ENCODE measurements at places on chromosomes 13 and 19.

- DNase-seq, result no peak
Observed at GRCh38 chr19:12287958-12288500, 6.7 kb downstream of the ZNF44 start.

DNA sequence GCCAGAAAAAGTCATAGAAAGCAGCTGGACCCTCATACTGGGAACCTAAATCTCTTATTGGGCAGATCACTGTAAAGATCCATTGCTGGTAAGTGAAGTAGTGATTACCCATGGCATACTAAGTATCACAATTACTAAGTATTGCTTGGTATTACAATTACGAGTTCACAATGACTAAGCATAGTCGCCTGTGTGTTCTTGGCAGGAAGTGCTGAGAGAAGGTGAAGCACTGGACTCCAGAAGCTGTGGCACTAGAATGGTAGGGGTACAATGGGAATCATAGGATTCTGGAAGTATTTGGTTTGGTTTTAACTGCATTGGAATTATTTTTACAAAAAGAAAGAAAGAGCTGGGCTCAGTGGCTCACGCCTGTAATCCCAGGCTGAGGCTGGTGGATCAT lies 20.3 kb downstream of the LGALS16 start:
- DNase-seq, result peak; percentile 35

DNA sequence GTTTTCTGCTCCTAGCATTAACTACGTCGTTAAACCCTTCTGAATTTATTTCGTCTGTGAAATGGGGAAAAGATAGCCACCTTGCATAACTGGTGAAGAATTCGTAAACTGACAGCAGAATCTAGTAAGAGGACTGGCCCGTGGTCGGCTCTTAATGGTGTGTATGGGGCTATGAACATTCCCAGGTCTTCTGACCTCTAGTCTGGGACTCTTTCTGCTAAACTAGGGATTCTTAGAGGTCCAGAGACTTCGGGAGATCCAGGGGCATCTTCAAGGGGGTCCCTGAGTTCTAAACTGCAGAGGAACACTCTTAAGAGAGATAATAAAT lies 231.1 kb upstream of the SERP2 start:
- no peak for DNase-seq

DNA sequence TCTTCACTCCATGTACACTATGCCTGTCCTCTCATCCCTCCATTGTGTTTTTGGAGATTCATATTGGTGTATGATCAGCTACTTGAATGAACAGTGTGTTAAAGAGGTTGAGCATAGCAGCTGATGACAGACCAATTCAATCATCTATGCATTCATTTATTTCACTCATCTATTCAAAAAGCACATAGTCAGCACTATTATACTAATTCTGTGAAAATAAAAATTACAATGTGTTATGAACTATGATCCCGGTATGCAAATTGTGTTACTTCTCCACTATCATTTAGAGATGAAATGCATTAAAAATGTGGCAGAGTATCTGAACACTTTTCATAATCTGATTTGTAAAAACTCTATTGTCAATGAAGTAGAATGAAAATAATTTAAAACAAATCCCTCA lies 5.9 kb downstream of the TRPC4 start:
- DNase-seq, result no peak

DNA sequence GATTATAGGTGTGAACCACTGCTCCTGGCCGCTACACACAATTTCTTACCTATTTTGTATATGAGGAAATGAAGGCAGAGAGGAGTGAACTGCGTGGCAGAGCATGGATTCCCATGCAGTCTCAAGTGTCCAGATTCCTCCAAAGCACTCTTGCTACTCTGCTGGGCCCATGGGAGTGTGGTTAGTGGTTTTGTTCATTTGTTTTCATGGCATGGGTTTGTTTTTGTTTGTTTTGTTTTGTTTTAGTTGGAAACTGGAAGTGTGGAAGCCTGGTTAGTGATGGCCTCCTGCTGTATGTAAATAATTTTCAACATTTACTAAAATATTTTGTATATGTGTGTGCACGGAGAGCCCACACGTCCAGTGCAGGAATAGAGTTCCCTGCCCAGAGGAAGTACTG lies 61.3 kb upstream of the LRCH1 start:
- no peak for DNase-seq

- peak; percentile 9 for DNase-seq
Observed at GRCh38 chr19:27774337-27774736, 1438.6 kb downstream of the UQCRFS1 start.

GRCh38 chr19:38543286-38543806 lies 74.4 kb downstream of the MAP4K1 start:
- DNase-seq, result no peak

- DNase-seq, result no peak
Observed at GRCh38 chr13:101283782-101284181, 132.5 kb downstream of the NALCN start.

- peak; percentile 15 for DNase-seq
Observed at GRCh38 chr19:16449330-16449961, 22.3 kb downstream of the EPS15L1 start.

DNA sequence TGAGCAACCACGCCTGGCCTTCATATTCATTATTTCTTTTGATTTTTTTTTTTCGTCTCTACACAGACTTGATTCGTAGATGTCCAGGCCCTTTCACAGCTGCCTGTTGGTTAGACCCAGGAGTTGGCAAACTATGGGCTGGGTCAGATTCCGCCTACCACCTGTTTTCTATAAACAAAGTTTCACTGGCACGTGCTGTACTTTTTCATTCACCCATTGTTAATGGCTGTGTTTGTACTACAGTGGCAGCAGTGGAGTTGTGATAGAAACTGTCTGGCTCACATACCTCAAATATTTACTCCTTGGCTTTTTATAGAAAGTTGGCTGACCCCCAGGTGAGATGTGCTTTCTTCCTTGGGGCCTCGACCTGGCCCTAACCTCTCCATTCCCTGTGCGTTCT lies 72.9 kb upstream of the TEX29 start:
- no peak for DNase-seq

DNA sequence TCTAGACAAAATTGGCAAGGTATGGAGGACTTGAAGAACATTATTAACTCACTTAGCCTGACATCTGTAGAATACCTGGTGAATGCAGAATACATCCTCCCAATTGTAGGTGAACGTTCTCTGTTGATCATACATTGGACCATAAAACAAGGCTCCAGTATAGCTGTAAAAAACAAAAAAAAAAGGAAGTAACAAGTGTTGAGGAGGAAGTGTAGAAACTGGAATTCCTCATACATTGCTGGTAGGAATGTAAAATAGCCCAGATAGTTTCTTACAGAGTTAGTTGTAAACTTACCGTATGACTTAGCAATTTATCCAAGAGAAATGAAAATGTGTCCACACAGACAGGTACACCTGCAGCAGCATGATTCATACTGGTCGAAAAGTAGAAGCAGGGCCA lies 44.8 kb downstream of the TSSK6 start:
- DNase-seq, result no peak

DNA sequence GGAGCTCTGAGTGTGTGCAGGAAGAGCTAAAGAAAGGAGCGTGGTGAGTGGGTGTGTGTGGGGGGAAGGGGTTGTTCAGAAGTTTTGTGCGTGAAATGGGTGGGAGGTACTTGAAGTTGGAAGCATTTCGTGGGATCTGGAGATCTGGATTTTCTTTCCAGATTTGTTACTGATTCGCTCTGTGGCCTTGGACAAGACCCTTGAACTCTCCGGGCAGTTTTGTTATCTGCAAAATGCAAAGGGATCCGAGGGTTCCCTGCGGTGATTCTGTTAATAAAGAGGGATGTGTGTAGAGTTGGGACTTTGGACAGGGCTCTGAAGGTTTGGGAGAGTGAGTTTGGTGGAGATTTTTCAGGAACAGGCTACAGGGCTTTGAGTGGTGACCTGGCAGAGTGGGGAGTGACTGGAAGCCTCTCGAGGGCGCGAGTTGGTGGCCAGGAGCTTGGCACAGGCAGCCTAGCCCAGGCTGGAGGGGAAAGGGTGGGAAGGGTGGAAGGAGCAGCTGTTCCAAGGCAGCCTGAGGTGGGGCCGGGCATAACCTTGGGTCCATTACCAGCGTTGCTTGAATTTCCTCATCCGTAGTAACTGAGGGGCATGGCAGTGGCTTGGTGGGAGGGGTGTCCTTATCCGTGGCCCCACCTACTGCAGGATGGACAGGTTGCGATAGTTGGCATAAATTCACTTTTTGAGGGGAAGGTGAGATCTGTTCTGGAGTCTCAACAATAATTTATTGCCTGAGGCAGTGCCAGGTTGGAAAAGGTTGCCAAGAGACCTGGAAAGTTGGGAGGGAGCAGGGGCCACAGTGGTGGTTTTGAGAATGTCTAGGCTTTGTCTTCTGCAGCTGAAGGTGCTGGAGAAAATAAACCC lies 2.1 kb downstream of the ACTN4 start:
- DNase-seq, result no peak

- peak; percentile 72 for DNase-seq
Observed at GRCh38 chr13:28204690-28205443, 66.5 kb downstream of the PAN3 start.

- no peak for DNase-seq
Observed at GRCh38 chr19:9935506-9936325, 599 bp downstream of the OLFM2 start.

GRCh38 chr19:6196361-6196760 lies 60.9 kb downstream of the ACSBG2 start:
- DNase-seq, result no peak

DNA sequence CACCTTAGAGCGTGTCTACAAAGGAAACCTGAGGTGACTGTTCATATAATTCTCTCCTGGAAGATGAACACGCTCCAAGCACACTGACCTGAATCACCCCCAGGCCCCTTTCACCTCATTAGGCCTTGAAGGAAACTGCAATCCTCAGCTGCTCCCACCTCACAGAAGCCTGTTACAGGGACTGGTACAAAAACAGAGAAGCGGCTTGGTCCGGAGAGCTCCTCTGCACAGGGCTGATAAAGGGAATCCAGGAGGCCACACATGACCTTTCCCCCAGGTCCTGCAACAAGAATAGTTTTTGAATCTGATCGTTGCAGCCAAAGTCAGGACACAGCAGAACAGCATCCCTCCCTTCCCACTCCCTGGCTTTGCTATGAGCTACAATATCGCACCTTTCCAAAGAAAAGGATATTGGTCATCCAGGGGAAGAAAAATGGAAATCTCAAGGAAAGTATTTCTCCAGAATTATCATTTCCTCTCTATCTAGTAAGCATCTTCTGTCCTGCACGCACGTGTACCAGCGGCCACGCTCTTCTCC lies 666.7 kb downstream of the UQCRFS1 start:
- DNase-seq, result no peak

DNA sequence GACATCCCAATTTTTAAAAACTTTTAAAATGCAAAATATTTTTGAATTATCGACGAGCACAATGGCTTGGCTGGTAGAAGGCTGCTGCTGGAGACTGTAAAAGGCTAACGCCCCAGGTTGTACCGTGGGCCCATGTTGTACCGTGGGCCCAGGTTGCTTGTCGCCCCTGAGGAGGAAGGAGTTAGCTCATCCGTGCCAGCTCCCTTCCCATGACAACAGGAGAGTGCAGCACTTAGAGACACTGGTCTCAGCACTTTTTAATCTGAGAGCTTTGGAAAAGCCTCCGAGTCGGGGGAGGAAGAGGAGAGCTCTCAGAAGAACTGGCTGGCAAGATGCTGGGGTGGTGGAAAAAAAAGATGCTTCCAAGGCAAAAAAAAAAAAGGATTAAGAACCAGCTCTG lies 50.3 kb upstream of the CACNA1A start:
- no peak for DNase-seq

DNA sequence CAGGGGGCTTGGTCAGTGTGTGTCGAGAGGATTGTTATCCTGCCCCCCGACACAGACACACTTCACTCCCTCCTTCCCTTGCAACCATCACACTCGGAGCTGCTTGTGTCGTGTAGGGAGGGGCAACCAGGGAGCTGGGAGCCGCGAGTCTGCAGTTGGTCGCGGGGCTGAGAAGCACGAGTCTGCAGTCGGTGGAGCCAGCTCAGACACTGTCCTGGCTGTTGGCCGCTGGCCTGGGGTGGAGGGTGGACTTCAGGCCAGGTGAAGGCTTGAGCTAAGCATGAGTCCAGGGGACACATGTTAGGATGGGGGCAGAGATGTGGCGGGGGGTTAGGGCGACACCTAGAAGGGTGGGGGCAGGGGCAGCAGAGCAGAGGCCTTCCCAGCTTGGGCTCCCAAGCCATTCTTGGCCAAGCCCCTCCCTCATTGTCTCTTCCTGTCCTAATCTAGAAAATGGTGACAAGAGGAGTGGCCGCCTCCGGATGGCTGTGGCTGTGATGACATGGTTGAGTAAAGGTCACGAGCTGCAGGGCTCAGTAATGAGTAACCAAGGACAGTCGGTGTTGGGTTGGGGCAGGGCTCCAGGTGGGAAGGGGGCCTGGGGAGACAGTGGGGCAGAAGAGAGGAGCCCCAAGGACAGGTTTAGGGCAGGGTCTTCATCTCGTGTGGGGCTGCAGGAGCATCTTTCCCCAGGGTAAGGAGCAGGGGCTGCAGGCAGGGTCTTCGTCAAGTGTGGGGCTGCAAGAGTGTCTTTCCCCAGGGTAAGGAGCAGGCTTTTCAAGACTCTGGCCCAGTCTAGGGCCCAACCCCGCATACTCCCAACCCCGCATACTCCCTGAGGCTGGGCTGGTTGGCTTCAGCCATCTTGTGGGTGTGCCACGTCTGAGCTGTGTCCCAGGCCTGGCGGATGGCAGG lies 8.6 kb downstream of the PPP5C start:
- peak; percentile 38 for DNase-seq

GRCh38 chr19:55255618-55256423 lies 3.0 kb downstream of the PPP6R1 start:
- DNase-seq, result peak; percentile 72

GRCh38 chr19:12899891-12900518 lies 9.0 kb downstream of the GCDH start:
- no peak for DNase-seq

DNA sequence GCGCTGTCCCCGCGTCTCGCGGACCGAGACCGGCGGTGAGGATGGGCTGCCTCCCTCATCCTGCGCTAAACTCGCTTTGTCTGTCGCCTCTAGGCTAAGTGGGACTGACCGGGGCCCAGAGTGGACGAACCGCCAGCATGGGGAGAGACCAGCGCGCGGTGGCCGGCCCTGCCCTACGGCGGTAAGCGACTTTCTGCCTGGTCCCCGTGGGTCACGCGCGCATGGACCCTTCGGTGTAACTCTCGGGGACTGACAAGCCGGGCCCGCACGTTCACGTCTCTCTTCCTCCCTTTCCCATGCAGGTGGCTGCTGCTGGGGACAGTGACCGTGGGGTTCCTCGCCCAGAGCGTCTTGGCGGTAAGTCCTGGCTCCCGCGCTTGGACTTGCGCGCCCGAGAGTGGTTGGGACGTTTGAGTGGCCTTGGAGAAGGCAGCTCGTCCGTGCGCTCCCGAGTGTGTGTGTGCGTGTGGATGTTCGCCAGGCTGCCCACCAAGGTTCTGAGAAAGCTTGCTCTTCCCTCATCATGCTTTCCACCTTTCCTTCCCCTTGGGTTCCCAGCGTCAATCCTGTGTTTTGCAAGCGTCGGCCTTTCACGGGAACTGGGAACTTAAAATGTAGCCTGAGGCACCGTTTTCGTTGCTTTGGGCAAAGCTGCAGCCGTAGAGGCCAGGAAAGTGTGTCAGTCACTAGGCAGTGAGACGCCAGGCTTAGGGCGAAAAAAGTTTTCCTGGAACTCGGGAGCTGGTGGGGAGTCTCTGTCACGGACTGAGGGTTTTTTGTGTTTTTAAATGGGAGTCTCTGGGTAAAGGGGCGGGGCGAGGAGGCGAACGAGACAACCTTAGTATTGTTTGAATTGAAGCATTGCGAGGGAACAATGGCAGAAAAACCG lies 927 bp downstream of the COL4A2 start:
- DNase-seq, result no peak

GRCh38 chr13:110371550-110372465 lies 64.7 kb downstream of the COL4A2 start:
- no peak for DNase-seq
